GDM1 (cell line): ENCODE measurements at places on chromosomes 4 and X.

- DNase-seq, result no peak
These were observed 420.4 kb upstream of the CTSO start for GRCh38 chr4:156374069-156374468.

DNA sequence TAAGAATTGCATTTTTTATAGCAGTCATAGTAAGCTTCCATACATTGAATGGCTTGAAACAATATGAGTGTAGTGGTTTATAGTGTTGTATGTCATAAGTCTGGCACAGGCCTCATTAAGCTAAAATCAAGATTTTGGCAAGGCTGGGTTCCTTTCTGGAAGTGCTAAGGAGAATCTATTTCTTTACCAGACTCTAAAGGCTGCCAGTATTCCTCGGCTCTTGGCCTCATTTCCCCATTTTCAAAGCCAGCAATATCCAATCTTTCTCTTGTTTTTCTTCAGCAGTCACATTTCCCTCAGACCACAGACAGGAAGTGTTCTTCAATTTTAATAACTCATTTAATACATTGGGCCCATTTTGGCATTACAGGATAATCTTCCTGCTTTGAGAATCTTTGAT lies 1155.5 kb upstream of the PABPC4L start:
- DNase-seq, result no peak

GRCh38 chrX:39741904-39742303 lies 355.9 kb downstream of the BCOR start:
- DNase-seq, result no peak

GRCh38 chrX:1610166-1610565 lies 4.7 kb upstream of the ASMT start:
- no peak for DNase-seq

- DNase-seq, result peak; percentile 25
These were observed 16.6 kb downstream of the GPKOW start for GRCh38 chrX:49106930-49107329.

DNA sequence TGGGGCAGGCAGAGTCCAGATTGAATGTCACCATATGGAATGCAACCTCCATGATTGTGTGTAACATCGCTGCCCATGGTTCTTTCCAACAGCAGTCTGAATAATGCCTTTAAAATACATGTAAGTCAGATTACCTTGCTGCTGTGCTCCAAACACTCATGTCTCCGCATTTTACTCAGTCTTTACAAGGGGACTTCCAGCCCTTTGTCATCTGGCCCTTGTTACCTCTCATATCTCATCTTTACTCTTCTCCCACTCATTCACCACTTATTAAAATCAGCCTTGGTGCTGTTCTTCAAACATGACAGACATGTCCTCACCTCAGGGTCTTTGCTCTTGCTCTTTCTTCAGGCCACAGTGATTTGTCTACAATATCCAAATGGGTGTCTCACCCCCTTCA lies 200.4 kb upstream of the GYPA start:
- no peak for DNase-seq

DNA sequence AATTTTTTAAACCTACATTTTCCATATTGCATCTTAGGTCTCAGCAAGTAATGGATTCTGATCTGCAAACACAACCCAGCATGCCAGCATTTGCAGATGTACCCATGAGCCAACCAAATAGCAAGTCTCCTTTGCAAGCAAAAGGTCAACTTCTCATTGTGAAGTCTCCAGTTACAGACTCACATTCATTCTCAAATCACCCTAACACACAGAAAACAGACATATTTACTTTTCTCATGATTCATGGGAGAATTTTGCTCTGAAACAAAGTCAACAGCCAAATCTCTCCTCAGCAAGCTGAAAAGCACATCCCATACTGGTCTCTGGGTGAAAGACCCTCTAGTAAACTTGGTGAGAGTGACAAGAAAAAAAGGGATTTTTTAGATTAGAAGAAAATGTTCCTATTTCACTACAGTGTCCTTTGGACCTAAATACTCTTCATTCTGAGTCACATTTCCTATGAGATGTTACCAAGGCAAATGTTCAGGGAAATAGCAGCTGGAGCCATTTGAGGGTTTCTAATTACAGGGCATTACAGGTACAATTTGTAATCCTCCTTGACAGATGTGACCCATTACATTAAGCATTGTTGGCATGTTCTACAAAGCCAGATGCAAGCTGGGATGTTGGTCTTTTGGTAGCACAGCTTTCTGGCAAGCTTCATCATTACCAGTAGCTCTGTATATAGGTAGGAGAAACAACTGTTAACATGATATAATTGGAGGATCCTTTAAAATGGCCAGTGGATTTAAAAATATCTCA lies 383.3 kb downstream of the SMARCA1 start:
- DNase-seq, result no peak
